ENCODE measurements at places on chromosomes 7 and 10.

DNA sequence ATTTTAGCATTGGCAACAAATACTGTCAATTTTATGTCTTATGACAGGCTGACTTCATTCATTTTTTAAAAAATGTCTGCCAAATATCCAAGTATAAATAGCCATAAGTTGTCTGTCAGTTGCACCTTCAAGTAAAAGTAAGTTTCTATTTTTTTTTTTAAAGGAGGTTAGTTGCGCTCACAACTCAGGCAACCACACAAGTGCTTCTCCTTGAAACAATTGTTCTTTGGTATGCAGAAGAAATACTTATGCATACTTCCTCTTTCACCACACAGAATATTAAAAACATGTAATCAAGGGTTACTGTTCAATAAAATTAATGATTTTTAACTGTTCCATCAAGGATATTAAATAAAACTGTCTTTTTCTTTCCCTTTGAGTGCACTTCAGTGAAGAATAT is 97.9 kb downstream of the RTKN2 start:
- H3K27ac ChIP-seq, result no peak overlapping the region
- H3K4me1 ChIP-seq, result no peaks in the 10 kb centered on the region
- H3K4me3 ChIP-seq, result no peak overlapping the region
- no peaks in the 10 kb centered on the region for H3K27me3 ChIP-seq
- H3K36me3 ChIP-seq, result no peaks in the 10 kb centered on the region

- peaks cover 72% of the 10 kb centered on the region for H3K4me1 ChIP-seq
- H3K36me3 ChIP-seq, result peaks cover 74% of the 10 kb centered on the region
- no peak for DNase-seq
- H3K4me3 ChIP-seq, result no peak overlapping the region
- H3K27ac ChIP-seq, result no peak overlapping the region
These were observed 204.9 kb upstream of the FRMD4A start for GRCh38 chr10:14535457-14536130.

DNA sequence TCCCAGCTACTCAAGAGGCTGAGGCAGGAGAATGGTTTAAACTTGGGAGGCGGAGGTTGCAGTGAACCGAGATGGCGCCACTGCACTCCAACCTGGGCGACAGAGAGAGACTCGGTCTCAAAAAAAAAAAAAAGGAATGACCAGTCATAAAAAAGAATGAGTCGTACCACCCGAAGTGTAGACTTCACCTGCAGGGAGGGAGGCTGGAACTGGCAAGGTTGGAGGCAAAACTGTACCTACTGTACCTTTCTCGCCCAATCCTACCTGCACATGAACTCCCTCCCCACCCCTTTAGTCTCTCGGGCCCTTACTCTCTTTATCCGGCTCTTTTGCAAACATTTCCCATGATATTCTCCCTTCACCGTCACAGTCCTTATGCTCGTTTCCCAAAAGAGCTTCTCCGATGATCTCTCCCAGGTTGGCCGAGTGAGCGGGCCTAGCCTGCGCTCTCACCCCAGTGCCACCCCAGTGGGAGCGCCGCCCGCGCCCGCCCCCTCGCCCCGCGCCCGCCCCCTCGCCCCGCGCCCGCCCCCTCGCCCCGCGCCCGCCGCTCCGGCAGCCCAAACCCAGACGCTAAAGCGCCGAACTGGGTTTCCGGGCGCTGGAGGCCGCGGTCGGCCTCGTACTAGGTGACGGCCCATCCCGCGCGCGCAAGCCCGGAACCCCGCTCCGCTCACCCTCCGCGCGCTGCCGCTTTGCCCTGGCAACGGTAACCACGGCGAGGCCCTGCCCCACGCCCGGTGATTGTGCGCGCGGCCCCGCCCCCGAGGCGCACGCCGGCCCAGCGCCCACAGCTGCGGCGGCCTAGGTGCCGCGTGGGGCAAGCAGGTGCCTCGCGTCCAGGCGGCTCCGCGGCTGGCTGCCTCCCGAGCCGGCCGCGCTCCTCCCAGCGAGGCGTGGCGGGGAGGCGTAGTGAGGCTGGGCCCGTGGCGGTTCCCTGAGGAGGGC is at the start of gene SMKR1:
Gene SMKR1, plus strand, starts transcription at position 772 of the 948 bp plus-strand sequence. CDS start 294 bp downstream, outside the sequence.
- peak; percentile 88 for DNase-seq
- H3K36me3 ChIP-seq, result no peaks in the 10 kb centered on the region
- no peaks in the 10 kb centered on the region for H3K27me3 ChIP-seq
- H3K4me1 ChIP-seq, result peaks cover 19% of the 10 kb centered on the region
- H3K27ac ChIP-seq, result no peak within 1 kb of the TSS

DNA sequence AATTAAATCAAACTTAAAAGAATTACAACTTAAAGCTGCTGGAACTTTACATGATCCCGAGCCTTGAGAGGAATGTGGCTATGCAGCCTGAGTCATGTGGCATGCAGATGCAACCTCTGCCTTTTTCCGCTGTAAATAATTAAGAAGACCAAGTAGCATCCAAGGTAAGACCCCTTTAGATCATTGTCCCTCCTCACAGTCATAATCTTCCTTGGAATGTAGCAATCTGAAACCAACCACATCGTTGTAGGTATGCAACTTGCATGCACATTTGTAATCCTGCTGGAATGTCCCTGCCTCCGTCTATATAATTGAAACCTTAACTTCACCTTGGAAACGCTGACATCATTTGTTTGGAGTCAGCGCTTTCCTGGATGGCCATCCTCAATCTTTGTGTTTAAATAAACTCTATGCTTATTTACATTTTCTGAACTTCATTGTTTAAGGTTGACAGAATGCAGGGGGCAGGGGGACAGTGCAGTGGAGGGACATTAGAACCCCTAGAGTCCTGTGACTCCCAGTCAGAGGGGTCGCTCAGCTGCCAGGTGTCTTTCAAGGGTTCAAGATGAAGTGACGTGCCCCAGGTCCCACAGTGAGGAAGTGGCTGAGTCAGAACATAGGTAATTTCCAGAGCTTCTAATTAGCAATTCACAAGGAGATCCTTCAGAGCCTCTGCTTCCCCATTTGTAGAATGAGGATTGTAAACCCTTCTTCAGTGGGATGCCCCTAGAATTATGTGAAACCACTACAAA is 110.7 kb downstream of the RALA start:
- no peaks in the 10 kb centered on the region for H3K36me3 ChIP-seq
- no peak for DNase-seq
- H3K4me1 ChIP-seq, result peaks cover 42% of the 10 kb centered on the region
- no peaks in the 10 kb centered on the region for H3K27me3 ChIP-seq
- H3K4me3 ChIP-seq, result peak overlapping the region; percentile 73

DNA sequence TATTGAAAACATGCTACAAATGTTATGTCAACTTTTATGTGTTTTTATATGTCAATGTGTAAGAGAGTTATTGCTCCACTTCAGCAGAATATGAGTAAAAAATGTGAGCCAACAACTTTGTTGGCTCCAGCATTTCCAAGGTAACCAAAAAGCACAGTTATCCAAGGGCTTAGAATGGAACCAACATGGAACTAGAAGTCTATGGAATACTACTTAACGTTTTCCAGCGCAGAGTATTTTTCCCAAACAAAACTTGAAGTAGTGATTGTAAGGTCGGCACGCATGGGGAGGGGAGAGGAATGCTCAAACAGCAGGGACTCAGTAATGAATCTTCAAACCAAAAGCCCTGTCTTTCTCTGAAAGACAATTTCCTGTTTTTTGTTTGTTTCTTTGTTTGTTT is 45.0 kb upstream of the TSPAN13 start:
- DNase-seq, result no peak
- H3K4me3 ChIP-seq, result no peak overlapping the region
- no peak overlapping the region for H3K27ac ChIP-seq
- H3K4me1 ChIP-seq, result no peaks in the 10 kb centered on the region
- no peaks in the 10 kb centered on the region for H3K27me3 ChIP-seq

DNA sequence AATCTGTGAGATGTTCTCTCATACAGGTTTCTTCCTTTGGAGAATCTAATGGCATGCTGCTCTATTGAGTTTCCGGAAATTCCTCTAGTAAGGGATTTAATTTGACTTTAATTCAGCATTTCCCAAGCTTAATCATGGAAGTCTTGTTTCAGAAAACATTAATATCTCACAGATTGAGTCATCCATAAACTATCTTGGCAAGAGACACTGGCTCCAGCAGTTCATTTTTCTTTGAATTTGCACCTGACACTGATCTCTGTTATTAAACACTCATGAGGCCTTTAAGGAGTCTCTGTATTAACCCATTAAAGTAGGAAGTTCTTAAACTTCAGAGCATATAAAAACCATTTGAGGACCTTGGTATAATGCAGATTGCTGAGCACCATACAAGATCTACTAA is 3.6 kb upstream of the ITGB8 start:
- no peak for DNase-seq
- H3K4me1 ChIP-seq, result peaks cover 24% of the 10 kb centered on the region
- peaks cover 30% of the 10 kb centered on the region for H3K27me3 ChIP-seq

GRCh38 chr7:29146888-29147609 is 712 bp upstream of the CPVL start:
- H3K36me3 ChIP-seq, result no peaks in the 10 kb centered on the region
- no peak for DNase-seq
- H3K4me3 ChIP-seq, result peak overlapping the region; percentile 38
- H3K27ac ChIP-seq, result no peak overlapping the region

DNA sequence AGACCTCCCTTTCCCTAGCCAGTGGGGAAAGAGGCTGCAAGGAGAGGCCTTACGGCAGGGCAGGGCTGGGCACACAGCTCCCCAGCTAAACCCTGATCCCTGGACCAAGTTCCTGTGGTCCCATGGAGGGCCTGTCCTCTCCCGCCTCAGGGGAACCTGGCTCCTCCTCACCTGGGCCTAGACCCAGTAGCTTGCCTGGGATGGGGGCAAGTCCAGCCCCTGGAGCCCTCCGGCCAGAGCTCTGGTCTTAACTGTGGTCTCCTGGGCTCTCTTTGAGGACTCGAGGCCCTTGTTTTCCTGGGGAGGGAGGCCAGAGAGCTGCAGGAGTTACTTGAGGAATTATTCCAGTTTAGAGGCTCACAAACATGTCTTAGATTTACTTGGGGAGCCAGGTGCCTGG is 1.5 kb downstream of the ZP3 start:
- H3K4me3 ChIP-seq, result no peak overlapping the region
- H3K36me3 ChIP-seq, result no peaks in the 10 kb centered on the region
- peaks cover 2% of the 10 kb centered on the region for H3K27me3 ChIP-seq
- peaks cover 5% of the 10 kb centered on the region for H3K4me1 ChIP-seq

DNA sequence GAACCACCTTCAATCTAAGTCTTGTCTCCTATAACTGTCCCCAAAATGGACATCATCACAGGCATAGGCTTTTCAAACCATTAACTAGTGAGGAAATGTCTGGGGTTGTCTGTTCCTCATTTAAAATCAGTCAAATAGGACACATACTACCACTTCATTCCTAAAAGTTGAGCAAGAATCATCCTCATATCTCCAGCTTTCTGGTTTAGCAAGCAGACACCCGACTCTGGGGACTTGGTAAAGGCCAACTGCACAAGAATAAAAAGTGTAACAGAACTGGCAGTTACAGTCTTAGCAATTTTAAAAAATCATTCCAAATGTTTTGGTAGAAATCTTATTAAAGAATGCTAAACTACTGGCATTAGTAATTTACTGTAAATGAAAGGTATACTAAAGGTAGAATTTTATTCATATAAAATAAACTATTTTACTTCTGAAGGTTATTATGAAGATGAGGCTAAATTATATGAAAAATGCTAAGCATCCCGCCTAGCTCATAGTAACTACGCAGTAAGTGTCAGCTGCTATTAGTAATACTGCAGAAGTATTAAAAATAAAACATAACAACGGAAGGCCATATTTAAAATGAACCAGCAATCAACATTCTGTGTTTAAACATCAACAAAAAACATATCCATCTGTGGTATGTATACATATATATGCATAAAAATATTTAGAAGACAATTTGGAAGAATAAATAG is 60.8 kb downstream of the ZNF438 start:
- no peak for DNase-seq
- no peak overlapping the region for H3K4me3 ChIP-seq
- no peaks in the 10 kb centered on the region for H3K27me3 ChIP-seq
- no peak overlapping the region for H3K27ac ChIP-seq
- H3K36me3 ChIP-seq, result no peaks in the 10 kb centered on the region

DNA sequence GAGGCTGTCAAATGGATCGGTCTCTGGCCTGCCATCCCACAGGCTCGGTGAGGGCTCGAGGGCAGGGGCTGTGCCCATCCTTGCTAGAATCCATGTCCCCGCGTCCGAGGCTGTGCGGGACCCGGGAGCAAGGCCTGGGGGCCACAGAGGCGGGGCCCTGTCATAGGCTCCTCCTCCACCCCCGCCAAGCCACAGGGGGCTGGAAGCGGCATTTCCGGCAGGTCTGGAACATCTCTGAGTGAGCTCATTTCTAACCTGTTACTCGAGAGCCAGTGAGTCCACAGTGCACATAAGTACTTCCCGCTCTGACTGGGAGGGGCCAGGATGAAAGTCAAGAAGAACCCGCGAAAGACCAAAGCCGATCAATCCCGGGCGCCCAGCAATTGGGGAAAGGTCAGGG is 57.6 kb downstream of the NKX6-2 start:
- H3K27ac ChIP-seq, result no peak overlapping the region
- H3K36me3 ChIP-seq, result peaks cover 14% of the 10 kb centered on the region
- no peaks in the 10 kb centered on the region for H3K27me3 ChIP-seq
- no peak for DNase-seq

DNA sequence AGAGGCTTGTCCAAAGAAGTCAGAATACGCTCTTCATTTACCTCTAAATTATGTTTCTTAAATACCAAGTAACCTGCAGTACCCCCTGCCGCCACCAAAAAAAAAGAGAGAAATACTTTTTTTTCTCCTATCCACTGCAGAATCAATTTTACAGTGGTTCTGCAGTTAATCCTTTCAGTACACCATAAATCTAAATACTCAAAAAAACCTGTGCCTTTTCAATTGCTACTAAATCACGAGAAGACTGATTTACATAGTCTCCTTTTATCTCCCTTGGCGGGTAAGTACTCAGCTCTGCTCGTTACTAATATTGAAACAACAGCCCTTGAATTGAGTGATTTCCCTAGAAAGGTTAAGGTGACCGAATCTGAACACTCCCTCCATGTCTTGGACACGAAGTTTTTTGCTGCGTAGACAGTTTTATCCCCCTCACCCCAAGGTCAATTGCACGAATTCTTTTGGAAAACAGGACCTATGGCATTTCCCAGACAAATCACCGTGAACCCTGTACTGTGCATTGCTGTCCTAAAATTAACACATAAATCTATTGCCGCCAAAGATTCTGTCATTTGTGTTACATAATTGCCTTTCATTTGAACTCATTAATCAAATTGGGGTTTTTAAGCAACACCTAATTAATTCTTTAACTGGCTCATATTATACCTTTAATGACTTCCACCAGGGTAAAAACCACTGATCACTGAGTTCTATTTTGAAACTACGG is 512 bp upstream of the VIM start:
- no peaks in the 10 kb centered on the region for H3K27me3 ChIP-seq
- peak; percentile 74 for DNase-seq
- H3K4me1 ChIP-seq, result peaks cover 37% of the 10 kb centered on the region
- peak overlapping the region; percentile 100 for H3K27ac ChIP-seq
- H3K4me3 ChIP-seq, result peak overlapping the region; percentile 94

- peaks cover 3% of the 10 kb centered on the region for H3K27me3 ChIP-seq
- H3K4me1 ChIP-seq, result no peaks in the 10 kb centered on the region
These were observed 114.6 kb downstream of the LRMDA start for GRCh38 chr10:75546004-75546403.

GRCh38 chr7:112407261-112407660 is 43.0 kb upstream of the IFRD1 start:
- no peak overlapping the region for H3K27ac ChIP-seq
- H3K36me3 ChIP-seq, result no peaks in the 10 kb centered on the region
- H3K4me1 ChIP-seq, result no peaks in the 10 kb centered on the region
- no peak overlapping the region for H3K4me3 ChIP-seq
- H3K27me3 ChIP-seq, result no peaks in the 10 kb centered on the region
- DNase-seq, result no peak

- no peak for DNase-seq
- H3K36me3 ChIP-seq, result no peaks in the 10 kb centered on the region
- no peaks in the 10 kb centered on the region for H3K27me3 ChIP-seq
- peak overlapping the region; percentile 30 for H3K4me3 ChIP-seq
- H3K27ac ChIP-seq, result peak overlapping the region; percentile 24
- H3K4me1 ChIP-seq, result peaks cover 34% of the 10 kb centered on the region
These were observed 50.4 kb downstream of the ADD3 start for GRCh38 chr10:110058212-110058611.
